ENCODE measurements at places on chromosomes 5 and 9.

- no peak for DNase-seq
Observed at GRCh38 chr5:149838881-149839739, 105.5 kb downstream of the PDE6A start.

- DNase-seq = no peak
Observed at GRCh38 chr5:99104538-99105132, 175.8 kb upstream of the CHD1 start.

DNA sequence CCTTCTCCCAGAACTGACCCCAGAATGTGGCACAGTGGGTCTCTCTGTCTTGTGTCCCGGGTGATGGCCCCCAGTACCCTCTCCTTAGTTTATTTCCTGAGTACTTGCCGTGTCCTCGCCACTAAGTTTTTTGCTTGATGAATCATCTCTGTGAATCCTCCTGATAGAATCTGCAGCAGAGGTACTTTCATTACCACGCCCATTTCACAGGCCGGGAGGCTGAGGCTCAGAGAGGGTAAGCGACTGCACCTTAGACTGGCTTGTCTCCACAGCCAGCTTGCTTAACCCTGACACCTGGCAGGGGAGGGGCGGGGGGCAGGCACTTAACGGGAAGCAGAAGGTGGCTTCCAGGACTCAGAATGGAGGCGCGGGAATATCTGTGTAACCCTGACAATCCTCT lies 7.9 kb upstream of the IER5L start:
- DNase-seq = no peak

- DNase-seq = no peak
Observed at GRCh38 chr5:154267516-154267915, 77.0 kb downstream of the GALNT10 start.

DNA sequence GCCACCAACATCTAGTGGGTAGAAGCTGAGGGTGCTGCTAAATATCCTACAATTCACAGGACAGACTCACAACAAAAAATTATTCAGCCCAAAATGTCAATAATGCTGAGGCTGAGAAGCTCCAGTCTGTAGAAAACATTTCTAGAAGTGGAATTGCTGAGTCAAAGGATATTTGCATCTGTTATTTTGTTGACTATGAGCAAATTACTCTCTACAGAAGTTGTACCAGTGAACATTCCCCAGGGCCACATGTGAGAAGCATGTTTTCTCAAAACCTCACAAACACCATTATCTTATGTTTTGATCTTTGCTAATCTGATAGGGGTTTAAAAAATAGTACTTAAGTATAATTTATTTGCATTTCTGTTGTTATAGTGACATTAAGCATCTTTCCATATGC lies 15.4 kb downstream of the ITK start:
- no peak for DNase-seq

Measured in type B pancreatic cell (in vitro differentiated cells).